ENCODE measurements at places on chromosomes 7 and 10. TPM values are rescaled to one million over a fixed set of nuclear protein-coding genes. Genes with fewer than 3 reads are reported as not detected.

GRCh38 chr10:80699602-80700039 lies 161.9 kb downstream of the SH2D4B start:
- DNase-seq: peak; percentile 38

- no peak for DNase-seq
These were observed 1.6 kb downstream of the TMEM176A start for GRCh38 chr7:150801946-150802771.

GRCh38 chr10:131641231-131641630 lies 259.6 kb upstream of the PPP2R2D start:
- no peak for DNase-seq

- no peak for DNase-seq
These were observed 260.5 kb upstream of the PITRM1 start for GRCh38 chr10:3433131-3433530.

GNAI1 gene
- total RNA-seq: 0.79 TPM

Data from T-cell (primary cell).